ENCODE measurements at places on chromosomes 3 and 15.

- DNase-seq: no peak
Observed at GRCh38 chr3:180870008-180870699, 42.3 kb upstream of the FXR1 start.

GRCh38 chr15:53323191-53323590 lies 436.3 kb downstream of the WDR72 start:
- DNase-seq: no peak

- DNase-seq: no peak
Observed at GRCh38 chr3:192850451-192850981, 67.1 kb downstream of the MB21D2 start.

GRCh38 chr3:45756055-45756454 lies 40.3 kb downstream of the SLC6A20 start:
- no peak for DNase-seq

DNA sequence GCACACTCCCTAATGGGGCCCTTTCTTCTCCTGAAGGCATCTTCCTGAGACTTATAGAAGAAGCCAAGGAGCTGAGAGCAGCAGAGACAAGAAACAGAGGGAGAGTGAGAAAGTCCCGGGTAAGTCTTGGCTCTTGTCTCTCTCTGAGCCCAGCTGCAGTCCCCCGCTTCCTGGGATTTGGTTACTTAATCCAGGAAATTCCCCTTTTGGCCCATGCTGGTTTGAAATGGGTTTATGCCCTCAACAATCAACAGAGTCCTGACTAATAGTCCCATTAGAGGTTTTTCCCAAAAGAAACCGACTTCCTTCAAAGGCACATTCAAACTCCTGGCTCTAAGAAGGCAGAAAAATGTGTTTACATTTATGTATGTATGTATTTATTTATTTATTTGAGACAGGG lies 22.0 kb downstream of the TMEM158 start:
- DNase-seq: no peak

DNA sequence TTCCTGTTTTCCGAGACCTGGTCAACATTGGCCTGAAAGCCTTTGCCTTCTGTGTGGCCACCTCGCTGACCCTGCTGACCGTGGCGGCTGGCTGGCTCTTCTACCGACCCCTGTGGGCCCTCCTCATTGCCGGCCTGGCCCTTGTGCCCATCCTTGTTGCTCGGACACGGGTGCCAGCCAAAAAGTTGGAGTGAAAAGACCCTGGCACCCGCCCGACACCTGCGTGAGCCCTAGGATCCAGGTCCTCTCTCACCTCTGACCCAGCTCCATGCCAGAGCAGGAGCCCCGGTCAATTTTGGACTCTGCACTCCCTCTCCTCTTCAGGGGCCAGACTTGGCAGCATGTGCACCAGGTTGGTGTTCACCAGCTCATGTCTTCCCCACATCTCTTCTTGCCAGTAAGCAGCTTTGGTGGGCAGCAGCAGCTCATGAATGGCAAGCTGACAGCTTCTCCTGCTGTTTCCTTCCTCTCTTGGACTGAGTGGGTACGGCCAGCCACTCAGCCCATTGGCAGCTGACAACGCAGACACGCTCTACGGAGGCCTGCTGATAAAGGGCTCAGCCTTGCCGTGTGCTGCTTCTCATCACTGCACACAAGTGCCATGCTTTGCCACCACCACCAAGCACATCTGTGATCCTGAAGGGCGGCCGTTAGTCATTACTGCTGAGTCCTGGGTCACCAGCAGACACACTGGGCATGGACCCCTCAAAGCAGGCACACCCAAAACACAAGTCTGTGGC lies 16.9 kb downstream of the TMEM43 start:
- no peak for DNase-seq

DNA sequence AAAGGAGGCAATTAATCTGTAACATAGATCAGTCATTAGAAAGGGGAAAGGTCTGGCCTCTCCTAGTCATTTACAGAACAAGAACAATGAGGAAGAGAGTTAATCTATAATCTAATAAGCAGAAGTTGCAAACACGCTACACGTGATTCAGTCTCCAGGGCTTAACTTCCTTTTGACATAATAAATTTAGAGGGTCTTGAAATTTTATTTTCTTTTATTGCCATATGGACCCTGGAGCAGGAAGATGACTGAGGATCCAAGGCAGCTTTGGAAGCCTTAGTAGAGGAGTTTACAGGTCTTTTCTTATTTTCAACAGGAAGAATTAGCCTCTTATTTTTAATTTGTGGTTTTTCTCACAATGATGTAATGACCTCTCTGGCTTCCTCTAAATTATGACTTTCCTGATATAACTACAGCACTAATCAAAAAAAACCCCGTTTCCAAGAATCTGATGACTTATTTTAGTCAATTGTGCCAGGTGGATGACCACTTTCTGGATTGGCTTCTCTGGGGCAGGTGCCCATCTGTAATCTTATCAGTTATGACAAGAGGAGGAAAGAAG lies 32.2 kb downstream of the ADGRG7 start:
- no peak for DNase-seq

GRCh38 chr15:62075595-62076277 lies 9.0 kb downstream of the C2CD4A start:
- DNase-seq: no peak

DNA sequence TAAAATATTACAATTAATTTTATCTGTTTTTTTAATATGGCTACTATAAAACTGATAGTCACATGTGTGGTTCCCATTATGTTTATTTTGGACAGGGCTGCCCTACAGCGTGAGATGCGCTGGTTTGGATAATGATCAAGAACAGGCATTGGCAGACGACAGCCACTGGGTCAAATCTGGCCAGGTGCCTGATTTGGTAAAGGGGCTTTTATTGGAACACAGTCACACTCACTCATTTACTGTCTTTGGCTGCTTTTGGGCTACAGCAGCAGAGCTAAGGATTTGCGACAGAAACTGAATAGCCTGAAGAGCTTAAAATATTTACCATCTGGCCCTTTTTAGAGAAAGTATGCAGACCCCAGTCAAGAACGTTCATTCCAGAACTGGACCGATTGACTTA lies 724.2 kb upstream of the CFAP20DC start:
- DNase-seq: no peak

GRCh38 chr15:74194572-74195559 lies 7.7 kb downstream of the STRA6 start:
- DNase-seq: no peak

- no peak for DNase-seq
Observed at GRCh38 chr15:93073465-93073952, 15.5 kb downstream of the RGMA start.

- no peak for DNase-seq
Observed at GRCh38 chr3:14494973-14495300, 45.2 kb downstream of the GRIP2 start.

GRCh38 chr15:29569533-29570092 lies 252.7 kb downstream of the TJP1 start:
- DNase-seq: no peak

DNA sequence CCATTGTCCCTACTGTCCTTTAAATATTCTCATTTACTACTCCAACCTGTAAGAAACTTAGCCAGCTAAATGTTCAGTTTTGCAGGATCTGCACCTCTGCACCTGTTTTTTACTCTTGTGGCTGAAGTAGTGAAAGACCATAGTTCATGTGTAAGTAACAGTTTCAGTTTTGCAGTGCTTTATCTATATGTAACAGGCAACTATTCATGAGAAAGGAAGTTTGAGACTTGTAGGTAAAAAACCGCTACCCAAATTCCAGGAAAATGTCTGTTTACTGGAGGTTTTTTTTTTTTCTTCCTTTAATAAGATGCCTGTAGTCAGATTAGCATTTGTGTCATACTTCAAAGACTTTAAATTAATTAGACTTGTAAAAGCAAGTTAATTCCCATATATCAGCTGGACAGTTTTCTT lies 25.4 kb upstream of the MBNL1 start:
- DNase-seq: no peak

- DNase-seq: peak; percentile 83
Observed at GRCh38 chr15:90954712-90955623, at the start of gene RCCD1. TSS of gene RCCD1 (plus strand) at chr15:90954884. CDS start at chr15:90956735, 1,851 bp downstream.

- no peak for DNase-seq
Observed at GRCh38 chr3:178406206-178406605, 130.0 kb upstream of the KCNMB2 start.

DNA sequence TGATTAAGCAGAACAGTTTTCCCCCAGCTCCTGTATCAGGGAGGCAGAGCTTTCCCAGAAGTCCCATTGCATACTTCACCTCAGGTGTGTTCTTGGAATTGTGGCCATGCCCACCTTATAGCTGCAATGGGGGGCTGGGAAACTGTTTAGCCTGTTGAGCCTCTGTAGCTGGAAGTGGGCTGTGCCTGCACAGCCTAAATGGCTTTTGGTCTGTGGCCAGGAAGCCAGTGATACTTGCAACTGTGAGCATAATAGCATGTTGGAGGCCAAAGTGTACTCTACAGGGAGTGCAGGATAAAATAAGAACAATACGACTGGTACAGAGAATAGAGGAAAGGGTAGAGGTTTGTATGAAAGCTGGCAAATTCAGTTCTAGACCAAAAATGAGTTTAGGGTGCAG lies 248.5 kb downstream of the PTPRG start:
- no peak for DNase-seq

- no peak for DNase-seq
Observed at GRCh38 chr15:65409036-65409631, 13.6 kb downstream of the IGDCC4 start.

DNA sequence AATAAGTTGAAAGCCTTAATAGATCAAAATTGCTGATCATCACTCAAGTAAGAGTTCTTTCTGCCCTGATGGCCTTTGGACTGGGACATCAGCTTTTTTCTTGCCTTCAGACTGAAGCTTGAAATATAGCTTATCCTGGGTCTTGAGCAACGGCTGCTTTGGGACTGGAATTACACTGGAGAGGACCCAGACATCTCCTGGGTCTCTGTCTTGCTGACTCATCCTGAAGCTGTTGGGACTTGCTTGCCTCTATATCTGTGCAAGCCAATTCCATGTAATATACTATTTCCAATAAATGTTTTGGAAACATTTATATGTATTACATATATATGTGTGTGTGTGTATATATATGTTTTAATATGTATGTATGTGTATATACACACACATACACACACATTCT lies 260.2 kb downstream of the PDZRN3 start:
- DNase-seq: no peak

GRCh38 chr15:22978691-22979237 lies 1.4 kb downstream of the CYFIP1 start:
- DNase-seq: no peak

DNA sequence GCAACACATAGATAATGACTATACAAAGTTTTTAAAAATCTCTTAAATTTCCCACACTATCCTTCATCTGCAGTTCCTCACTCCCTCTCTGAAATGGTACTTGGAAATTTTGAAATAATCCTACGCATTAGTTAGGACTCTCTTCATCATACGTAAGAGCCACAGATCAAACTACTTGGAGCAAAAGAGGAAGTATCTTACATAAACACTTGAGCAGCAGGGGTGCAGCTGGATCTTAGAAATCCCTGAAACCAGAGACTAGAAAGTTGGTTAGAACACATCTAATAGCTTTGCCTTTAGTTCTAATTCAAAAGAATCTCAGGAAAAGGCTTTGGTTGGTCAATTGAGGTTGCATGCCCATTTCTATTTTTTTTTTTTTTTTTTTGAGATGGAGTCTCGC lies 38.8 kb upstream of the ZNF445 start:
- DNase-seq: no peak

GRCh38 chr3:192156382-192156781 lies 571.0 kb downstream of the FGF12 start:
- DNase-seq: no peak

DNA sequence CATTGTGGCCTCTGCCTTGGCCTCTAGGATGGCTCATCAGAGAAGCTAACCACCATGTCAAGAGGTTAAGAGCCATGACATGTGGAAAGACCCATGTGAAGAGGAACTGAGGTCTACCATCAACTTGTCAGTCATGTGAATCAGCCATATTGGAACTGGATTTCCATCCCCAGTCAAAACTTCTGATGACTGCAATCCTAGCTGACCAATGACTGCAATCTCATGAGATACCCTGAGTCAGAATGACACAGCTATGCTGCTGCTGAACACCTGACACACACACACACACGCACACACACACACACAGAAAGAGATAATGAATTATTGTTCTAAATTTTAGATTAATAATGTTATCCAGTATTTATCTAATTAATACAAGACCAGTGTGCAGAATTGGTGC lies 337.5 kb upstream of the LMCD1 start:
- no peak for DNase-seq

DNA sequence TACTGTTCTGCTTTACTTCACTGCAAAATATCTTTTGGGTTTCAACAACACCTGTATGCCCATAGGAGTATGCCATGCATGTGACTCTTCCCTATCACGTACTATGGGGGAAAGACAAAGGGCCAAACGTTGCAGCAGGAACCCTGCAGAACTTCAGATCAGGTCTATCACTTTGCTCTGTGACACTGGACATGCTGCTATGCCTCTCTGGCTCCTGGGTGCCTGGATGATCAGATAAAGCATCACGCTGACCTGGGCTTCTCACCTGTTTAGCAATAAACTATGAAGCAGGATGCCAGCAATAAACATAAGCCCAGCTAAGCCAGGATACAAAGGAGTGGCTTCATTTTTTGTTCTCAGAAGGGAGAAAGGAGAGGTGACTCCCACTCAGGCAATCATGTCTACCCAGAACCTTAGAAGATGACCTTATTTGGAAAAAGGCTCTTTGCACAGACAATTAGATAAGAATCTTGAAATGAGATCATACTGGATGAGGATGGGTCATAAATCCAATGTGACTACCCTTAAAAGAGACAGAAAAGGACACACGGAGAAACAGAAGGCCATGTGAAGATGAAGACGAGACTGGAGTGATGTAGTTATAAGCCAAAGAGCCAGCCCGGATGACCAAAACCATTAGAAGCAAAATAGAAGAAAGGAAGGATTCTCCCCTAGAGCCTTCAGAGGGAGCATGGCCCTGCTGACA lies 19.3 kb downstream of the POMGNT2 start:
- DNase-seq: no peak

GRCh38 chr15:97893967-97894366 lies 66.5 kb upstream of the ARRDC4 start:
- DNase-seq: no peak

DNA sequence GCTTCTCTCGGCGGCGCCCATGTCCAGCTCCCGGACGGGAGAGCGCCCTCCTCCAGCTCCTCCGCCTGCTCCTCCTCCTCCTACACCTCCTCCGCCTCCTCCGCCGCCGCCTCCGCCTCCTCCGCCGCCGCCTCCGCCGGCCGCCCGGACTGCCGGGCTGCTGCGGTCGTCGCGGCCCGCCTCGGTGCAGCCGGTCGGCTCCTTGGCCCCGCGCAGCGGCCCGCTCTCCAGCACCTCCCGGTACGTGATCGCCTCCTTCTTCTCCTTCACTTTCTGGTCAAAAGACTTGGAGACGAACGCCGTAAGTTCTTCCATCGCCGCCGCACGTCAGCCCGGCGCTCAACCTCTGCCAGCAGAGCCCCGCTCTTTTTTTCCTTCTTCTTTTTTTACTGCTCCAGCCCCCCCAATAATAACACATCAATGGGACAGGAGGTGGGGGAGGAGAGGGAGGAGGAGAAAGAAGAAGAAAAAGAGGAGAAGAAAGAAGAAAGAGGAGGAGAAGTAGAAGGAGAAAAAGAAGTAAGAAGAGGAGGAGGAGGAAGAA lies 438 bp downstream of the SHOX2 start:
- peak; percentile 26 for DNase-seq

GRCh38 chr3:37872413-37873160 lies 10.9 kb downstream of the CTDSPL start:
- DNase-seq: no peak

All from activated B cell treated with CpG ODN at 0.5 μM for 24 hours (primary cell).